ENCODE measurements at places on chromosomes 2 and 18.

DNA sequence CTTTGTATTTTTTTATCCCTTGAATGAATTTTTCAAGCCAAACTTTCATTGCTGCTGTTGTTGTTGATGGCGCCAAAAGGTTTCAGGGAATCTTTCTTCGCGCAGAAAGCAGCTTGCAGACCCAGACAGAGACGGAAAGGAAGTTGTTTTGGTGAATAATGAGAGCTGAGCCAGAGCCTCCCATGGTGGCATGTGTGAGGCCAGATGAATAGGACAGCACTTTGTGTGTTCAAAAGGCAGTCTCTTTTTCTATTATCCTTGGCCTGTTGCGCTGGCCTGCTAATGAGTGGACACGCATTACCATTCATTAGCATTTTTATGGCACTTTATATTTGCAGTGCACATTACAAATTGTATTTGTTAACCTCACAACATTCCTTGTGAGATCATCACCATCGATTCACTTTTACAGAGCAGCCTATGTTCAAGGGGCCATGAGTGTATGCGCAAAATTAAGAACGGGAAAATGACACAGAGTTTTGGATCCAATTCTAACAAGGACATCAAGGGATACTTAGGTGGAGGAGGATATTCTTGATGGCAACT, 754.7 kb downstream of the BCL11A start:
- no peak for DNase-seq

DNA sequence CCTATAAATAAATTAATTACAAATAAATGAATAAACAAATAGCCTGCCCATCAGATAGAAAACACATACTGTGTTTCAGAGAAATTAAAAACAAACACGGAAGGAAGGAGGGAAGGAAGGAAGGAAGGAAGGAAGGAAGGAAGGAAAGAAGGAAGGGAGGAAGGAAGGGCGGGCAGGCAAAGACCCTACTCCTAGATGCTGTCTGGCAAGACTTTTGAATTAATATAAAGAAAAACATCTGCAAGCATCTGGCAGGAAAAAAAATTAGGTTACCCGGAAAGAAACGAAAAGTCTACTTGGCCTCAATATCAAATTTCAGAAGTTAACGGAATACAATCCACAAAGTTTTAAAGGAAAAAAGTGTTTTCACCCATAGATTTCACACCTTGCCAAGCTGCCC, 49.1 kb downstream of the LOXHD1 start:
- DNase-seq = no peak

GRCh38 chr2:203126996-203127395, 111.8 kb upstream of the CYP20A1 start:
- DNase-seq = no peak

- no peak for DNase-seq
Observed at GRCh38 chr2:49189512-49190225, 35.4 kb upstream of the FSHR start.

GRCh38 chr2:224469374-224469964, 67.6 kb upstream of the FAM124B start:
- DNase-seq = no peak

DNA sequence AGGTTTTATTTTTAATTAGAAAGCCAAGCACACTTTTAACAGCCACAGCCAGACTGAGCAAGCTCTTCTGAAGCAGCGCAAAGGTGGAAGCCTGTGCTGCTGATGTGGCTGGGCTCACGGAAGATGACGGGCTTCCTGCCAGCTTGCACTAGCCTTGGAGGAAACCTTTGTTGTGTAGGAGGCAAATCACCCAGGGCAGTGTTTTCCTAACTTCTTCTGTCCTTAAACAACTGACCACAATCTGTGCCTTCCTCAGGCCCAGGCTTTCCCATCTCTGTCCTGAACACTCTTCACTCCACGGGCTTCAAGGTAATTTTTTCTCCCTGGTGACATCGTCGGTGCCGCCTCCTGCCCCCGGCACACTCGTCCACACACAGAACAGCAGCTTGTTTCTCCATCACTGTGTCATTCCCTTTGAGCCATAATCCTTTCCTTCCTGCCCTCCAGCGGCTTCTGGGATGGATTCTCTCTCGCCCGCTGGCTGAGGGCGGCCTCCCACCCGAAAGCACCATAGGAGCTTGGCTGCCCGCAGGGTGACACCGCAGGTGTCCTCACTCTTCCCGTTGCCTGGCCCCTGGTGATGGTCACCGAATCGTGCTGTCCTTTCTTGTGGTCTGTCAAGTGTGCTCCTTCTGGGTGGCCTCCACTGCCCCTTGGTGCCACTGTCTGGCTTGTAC, 31.1 kb upstream of the INHBB start:
- no peak for DNase-seq

DNA sequence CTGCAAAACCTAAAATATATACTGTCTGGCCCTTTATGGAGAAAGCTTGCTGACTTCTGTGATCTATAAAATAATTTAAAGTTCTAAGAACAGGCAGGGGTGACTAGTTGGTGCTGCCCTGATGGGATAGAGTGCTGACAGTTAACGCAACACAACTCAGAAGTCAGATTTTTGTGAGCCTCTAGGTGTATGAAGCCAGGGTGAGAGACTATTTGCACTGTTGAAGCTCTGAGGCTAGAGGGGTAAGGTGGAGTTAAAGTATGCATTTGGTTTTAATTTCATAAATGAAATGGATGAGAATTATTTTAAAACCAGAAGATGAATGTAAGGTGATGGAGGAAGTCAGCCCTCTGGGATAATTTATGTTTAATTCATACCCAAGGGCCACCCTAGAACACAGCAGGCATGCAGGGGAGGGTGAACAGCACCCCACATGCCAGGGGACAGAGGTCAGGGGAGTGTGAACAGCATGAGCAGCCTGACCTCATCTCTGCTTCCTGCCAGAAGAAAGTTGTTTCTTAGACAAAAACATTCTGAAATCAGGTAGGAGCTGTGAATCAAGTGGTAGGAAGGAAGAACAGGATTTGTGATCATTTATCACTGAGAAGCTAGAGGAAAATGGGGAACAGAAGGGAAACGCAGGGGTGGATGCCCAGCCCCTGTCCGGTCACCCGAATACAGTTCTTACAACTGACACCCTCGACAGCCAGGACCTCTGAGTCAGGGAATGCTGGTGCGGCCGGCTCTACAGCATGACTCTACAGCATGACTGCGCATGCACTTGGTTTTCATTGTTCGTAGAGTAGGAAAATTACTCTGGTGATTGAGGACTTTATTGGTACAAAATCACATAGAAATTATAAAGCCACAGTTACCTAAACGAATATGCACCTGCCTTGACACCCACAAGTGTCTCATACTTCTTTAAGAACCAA, 93.1 kb downstream of the MBP start:
- no peak for DNase-seq

DNA sequence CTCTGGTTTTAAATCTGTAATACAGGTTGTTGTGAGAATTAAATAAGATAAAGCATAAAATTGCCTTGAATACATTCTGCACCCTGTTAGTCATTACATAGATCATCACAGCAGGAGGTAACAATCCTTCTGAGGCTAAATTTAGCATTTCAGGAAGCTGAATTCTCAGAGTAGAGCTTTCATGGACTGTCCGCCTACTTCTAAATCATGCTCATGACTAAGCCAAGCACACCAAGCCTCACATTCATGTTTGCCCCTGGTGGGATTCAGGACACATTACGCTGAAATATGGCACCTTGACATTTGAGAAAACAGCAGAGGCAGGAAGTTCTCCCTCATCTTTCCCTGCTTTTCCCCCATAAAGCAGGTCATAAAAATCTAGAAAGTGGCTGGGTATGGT, 16.6 kb upstream of the PIK3C3 start:
- no peak for DNase-seq

GRCh38 chr18:35635170-35635569, 53.6 kb downstream of the GALNT1 start:
- no peak for DNase-seq

DNA sequence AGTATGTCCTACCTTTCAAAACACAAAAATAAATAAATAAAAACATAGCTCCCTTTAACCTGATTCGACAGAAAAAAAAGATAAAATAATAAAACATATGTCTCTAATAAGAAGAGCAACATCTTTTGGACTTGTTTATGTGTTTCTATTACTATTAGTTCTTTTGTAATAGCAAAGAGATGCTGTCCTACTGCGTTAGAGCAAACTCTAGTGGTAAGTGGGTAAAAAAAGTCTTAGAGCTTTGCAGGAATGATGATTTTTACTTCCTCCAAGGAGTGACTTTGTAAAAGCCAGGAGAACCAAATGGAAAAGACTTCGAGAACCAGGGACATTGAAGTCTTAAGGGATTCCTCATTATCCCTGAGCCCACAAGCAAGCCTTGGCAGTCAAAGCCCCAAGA, 450.1 kb downstream of the METTL4 start:
- no peak for DNase-seq

DNA sequence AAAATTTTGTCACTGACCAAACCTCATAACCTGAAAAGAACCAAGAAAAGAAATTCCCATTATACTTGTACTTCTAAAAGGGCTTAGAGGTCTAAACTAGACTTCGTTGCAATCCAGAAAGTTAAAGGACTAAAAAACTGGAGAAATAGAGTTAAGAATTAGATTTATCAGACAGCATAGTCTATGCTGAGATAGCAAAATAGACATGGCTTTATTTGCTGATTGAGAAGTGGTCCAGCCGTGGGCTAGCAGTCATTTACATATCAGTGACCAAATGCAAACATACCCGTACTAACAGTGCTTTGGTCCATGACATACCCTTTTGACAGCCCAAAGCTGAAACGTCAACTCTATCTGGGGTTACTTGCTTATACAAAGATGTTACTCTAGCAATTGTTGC, 223.5 kb downstream of the AGPS start:
- no peak for DNase-seq

GRCh38 chr2:99354070-99354469, 16.9 kb downstream of the EIF5B start:
- DNase-seq = no peak

DNA sequence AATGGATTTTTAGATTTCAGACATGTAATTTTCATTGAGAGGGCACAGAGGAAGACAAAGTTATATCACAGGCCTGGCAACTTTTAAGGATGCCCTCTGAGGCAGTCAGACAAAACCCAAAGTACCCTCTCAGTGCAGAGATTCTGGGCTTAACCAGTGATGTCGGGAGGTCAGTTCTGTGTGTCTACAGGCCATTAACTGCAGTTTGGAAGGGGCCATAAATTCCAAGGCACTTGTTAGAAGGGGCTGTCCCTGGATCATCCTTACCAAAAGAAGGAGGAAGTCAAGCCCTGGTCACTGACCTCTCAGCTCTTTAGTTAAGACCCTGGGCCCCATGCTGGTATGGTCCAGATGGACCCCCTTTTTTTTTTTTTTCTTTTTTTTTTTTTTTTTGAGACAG, 60.7 kb downstream of the LRRFIP1 start:
- no peak for DNase-seq

DNA sequence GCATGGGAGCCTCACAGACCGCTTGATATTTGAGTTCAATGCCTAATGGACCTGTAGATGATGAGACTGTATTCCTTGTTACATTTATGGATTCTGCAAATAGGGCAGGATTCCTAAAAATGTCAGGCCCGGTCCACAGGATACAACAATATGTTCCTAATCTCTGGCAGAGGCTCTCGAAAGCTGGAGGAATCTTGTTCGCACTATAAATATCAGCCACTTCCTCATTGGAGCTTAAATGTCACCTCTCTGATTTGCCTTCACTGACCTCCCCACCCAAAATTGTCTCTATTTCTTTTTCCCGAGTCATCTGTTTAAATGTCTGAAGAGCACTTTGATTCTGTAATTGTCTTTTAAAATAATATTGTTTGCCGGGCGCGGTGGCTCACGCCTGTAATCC, 12.0 kb upstream of the ACSL3 start:
- no peak for DNase-seq

DNA sequence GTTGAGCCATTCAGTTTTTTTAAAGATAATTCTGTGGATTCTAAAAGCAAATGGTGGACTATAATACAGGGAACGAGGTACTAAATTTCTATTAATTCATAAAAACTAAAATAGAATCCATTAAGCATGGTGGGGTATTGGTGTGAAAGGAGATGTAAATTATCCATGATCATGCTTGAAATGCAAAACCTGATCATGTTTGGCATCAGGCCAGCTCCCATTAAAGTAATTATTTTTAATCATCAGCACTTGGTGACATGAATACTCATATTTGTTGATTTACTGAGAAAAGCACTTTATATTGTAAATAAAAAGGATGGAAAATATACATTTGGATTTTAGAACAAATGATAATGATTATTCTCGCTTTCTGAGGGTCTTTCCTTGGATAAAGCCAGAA, 232.3 kb upstream of the MEIS1 start:
- DNase-seq = no peak

DNA sequence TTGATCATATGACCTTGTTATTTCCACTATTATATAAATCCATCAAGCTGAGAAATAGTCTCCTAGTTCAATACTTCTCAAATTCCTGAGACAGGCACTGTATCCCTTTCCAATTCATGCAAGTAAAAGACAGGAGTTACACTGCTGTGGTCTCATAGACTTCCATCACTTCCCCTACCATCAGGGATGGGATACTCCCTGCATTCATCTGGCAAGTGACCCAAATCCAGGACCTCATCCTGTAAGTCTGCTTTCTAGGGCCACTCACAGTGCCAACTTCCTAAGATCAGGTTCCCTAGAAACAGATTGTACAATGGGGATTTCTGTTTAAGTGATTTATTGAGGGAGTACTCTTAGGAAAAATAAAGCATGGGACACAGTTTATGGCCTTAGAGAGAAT, 424.0 kb upstream of the CDH7 start:
- no peak for DNase-seq

- DNase-seq = no peak
Observed at GRCh38 chr2:217740178-217740577, 262.6 kb downstream of the TNS1 start.

All from stimulated activated CD4-positive, alpha-beta T cell treated with anti-CD3 and anti-CD28 coated beads, TNF-alpha, amount 100 ng/mL, for 1 hour (primary cell).